Breast epithelium (tissue), 4 donors: ENCODE measurements at places on chromosomes 6 and 20. TPM values are rescaled to one million over a fixed set of nuclear protein-coding genes. Genes with fewer than 3 reads are reported as not detected.

DNA sequence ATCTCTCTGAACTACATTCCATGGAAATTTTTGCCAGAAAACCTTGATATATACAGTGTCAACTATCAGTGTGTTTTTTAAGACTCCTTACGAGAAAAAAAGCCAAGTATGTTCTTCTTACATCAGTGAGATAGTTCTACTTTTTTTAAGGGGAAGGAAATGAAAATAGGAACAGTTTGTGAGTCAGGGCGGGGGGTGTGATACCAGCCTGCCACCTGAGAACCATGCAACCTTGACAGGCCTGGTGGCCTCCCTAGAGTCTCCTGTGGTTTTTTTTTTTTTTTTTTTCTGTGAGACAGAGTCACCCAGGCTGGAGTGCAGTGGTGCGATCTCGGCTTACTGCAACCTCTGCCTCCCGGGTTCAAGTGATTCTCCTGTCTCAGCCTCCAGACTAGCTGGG is 96.3 kb upstream of the GCM1 start:
- DNase-seq: no peak

- no peak for DNase-seq
Observed at GRCh38 chr20:43765916-43766315, 39.1 kb upstream of the GTSF1L start.

DNA sequence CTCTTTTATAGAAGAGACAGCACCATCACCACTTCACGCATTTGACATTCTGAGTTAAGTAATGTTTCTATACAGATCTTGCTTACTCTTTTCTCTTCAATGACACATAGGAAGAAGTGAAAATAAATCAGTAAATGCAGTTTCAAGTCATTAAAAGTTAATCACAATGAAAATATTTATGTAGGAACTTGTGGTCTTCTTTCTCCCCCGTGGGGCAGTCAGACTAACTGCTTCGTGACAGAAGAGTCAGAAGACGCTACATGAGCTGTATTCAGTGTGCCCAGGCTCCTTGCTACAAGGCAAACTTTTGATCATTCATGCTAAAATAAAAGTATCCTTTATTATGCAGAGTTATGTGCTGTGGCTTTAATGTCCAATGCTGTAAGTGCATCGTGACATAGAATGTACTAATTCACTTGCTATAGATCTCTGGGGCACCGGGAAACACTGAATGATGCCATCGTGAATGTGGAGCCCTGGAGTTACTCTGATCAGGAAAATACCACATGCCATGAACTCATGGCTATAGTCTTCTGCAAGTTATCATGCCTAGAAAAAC is 117.8 kb upstream of the TRAF3IP2 start:
- DNase-seq: no peak

GRCh38 chr20:25314497-25315417 is 66.9 kb downstream of the PYGB start:
- no peak for DNase-seq

GRCh38 chr6:69650703-69651102 is 146.1 kb downstream of the LMBRD1 start:
- no peak for DNase-seq

DNA sequence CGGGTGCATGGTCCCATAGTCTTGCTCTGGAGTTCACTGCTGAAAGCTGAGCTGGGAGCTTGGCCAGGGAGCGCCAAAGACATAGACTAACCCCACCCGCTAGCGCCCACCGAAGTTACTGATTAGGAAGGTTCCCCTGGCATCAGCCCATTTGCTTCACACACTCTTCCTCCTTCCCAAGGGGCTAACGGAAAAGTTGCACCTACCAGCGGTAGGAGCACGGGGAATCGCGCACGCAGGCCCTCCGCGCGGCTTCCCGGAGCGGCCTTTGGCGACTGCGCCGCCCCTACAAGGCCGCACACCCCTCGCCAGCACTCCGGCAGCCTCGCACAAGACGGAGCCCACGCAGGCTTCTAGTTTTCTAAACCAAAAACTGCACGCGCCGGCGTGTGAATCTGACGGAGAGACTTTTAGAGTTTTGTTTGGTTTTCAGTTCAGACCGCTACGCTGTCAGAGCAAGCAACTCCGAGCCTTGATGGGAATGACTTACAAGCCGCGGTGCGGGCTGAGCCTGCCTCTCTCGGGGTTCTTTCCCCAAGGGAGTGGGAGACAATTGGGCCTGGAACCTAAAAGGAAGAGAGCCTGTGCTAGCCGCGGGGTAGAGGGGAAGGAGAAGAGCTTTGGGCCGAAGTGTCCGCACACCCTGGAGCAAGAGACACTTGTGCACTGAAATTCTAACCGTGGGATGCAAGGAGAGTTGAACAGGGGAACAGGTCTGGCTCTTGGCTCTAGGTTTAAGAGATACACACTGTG is 891 bp upstream of the POU3F2 start:
- DNase-seq: no peak

GRCh38 chr6:50724381-50725124 is 11.2 kb downstream of the TFAP2D start:
- DNase-seq: no peak

DNA sequence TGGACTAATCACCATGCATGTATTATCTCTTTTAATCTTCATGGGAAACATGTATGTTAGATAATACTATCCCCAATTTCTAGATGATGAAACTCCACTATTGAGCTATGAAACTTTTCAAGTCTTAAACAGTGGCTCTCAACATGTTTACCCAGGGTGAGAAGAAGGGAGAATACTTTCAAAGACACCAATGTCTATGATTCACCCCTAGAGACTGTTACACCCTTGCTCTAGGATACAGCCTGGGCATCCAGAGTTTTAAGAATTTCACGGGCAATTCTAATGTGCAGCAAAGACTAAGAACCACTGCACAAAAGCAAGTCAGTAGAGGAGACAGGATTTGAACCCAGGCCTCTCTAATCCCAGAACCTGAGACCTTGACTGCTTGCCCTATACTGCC is 47.8 kb downstream of the GFOD1 start:
- no peak for DNase-seq

- no peak for DNase-seq
Observed at GRCh38 chr6:43628393-43629103, 516 bp downstream of the GTPBP2 start.

DNA sequence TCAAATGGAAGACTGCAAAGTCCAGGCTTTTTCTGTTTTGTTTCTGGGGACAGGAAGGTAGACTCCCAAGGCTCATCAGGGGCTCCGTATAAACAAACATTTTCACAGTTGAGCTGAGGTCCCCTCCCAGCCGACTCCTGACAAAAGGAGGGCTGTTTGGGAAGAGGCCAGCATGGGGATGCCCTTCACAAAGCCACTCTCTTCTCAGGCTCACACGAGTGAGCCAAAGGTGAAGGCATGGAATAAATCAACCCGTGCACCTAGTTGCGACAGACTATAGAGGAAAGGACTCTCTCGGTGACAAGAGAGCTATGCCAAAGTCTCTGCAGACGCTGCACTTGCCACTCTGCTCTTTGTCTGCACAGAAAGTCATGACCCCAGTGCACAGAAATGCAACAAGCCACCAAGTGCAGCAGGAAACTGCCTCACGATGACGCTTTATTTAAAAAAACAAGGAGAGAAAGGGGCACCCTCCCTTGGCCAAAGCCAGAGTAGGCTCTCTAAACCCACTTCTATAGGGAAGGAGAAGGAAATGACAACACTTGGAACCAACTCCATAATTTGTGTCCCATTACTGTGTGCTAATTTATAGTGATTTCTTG is 21.0 kb downstream of the JAG1 start:
- DNase-seq: no peak

GRCh38 chr20:11296951-11297350 is 620.7 kb upstream of the BTBD3 start:
- no peak for DNase-seq

GRCh38 chr20:59120491-59120890 is 43.1 kb upstream of the ZNF831 start:
- DNase-seq: no peak

DNA sequence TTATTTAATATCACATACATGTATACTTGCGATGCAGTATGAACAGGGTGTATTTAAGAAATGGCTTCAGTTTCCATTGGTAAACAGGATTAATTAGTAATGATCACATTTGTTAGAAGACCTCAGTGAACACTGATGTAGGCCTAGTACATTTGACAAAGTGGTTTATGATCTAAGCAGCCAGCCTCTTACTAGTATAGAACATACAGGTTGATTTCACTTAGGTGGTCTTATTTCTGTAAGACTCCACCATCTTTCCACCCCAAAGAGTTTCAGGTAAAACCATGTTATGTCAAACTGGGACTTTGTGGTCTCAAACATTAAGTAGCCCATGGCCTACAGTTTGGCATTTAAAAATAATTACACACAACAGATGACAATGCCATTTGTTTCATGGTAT is 20.2 kb upstream of the MRPS10 start:
- no peak for DNase-seq

DNA sequence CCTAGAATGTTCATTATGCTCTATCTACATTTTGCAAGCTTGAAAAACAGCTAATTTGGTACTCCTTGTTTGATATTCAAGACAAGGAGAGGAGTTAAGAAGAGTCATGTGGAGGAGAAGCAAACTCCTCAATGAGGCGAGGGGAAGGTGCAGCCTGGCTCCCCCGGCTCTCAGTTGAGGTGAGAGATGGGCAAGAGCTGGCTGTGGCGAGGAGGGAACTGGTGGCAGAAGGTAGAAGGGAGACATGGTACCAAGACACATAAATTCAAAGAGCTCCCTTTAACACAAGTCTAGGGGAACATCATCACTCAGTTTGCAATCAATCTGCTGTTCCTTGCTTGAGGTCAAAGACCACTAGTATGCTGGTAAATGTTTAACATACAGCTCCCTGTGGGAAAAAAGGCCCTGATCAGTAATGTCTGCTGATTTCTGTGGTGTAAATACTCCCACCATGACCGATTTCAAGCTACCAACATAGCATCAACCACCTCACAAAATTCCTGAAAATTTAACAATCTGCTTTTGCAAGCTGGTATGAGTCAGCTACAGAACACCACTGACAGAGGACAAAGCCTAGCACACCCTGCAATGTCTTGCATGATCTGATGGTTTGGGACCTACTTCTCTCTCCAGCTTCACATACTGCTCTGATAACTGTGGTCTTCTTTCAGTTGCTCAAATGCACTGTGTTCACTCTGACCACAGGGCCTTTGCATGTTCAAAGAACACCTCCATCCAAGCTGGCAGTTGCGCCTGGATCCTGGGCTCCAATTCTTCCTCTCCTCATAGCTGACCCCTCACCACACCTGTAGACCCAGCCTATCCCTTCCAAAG is 516.3 kb upstream of the CHD6 start:
- no peak for DNase-seq

DNA sequence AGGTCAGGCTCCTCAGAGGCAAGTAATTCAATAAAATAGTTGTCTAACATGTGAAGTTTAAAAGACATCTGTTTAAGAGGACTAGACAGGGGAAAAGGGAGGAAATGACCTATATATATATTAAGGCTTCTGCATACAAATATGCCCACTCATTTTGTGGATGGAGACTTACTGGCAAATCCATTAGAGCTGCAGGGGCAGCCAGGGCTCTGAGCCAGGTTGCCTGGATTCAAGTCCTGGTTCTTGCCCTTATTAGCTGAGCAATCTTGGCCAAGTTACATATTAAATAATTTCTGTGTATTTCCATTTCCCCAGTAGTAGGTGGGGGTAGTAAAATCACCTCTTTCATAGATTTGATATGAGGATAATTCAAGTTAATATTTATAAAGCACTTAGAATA is 287.0 kb upstream of the RIMS1 start:
- DNase-seq: no peak

DNA sequence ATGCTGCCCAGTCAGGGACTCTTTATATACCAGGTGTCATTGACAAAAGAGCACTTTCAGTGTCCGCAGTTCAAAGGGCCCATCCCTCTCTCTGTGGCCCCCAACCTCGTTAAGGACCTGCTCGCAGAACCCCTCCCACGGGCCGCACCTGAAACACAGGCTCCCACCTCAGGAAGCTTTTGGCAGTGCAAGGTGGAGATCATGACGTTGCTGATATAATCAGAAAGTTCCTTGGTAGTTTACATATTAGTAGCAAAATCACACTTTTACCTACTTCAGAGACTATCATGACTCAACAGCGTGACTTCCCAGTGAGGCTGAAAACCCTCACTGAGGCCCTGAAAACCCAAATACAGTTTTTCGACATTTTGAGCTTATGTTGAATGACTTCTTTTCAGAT is 4.1 kb downstream of the TTLL2 start:
- DNase-seq: no peak

DNA sequence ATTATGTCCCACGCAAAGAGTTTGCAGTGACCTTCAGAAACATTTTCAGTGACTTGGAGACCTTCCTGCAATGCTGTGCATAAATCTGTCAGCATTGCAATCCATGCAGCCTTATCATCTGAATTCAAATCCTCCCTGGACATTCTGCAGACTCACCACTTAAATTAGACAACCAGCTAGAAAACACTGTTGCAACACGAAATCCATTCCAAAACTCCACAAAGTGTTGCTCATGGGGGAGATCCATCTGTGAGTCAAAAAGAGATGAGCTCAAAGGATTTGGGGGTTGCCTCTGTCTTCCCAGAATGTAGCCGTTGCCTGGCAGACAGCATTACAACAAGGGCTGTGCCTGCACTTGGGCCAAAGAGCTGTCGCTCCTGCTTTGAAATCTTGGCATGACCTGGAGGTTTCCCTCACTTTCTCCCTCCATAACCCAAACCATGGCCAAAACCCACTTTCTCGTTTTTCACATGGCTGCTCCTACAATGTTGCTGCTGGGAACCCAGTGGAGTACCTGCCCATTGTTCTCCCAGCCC is 163.5 kb upstream of the CDYL start:
- no peak for DNase-seq

- no peak for DNase-seq
Observed at GRCh38 chr6:109782491-109782999, 91.4 kb downstream of the FIG4 start.

The CALHM5 gene
- 1.6 TPM for total RNA-seq

The OPRL1 gene
- total RNA-seq: 3.4 TPM

The DEFB118 gene
- not detected for total RNA-seq

The PRSS35 gene
- total RNA-seq: not detected

The SLC52A3 gene
- total RNA-seq: 0.16 TPM

The NRSN1 gene
- not detected for total RNA-seq
